GM20000 (cell line): ENCODE measurements at places on chromosomes 3 and 15.

DNA sequence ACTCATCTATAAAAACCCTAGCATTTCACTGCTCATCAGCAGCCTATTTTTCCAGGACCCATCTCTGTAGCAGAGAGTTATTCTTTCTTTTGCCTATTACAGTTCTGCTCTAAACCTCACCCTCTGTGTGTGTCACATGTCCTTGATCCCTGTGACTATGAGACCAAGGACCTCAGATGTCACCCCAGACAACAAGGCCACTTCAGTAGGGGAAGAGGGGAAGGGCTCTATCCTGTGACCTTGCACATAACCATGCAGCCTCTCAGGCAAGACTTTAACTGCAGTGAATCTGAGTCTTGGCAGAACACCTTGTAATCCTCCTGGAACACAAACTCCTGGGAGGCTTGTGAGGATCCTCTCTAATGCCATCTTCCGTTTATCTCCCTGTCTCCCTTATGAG, 4.4 kb upstream of the ZNF589 start:
- DNase-seq = no peak

DNA sequence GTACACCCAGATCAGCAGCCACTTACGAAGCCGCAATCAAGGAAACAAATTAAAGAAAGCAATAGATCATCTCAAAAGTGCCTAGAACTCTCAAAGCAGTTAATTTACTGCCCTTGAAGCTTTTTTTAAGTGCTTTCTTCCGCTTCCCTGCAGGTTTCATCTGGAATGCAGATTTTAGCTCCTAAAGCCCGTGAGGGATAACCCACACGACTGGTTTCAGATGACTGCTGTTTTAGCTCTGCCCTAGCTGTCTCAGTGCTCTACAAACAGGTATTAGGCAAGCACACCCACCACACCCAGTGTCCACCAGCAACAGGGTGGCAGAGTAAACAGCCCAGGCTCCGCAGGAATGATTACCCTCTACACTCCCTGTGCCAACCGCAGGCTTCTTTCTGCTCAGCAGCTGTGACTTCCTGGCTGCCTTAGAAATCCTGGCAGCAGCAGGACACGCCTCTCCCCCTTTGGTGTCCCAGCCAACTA, 126.0 kb downstream of the FMN1 start:
- no peak for DNase-seq

DNA sequence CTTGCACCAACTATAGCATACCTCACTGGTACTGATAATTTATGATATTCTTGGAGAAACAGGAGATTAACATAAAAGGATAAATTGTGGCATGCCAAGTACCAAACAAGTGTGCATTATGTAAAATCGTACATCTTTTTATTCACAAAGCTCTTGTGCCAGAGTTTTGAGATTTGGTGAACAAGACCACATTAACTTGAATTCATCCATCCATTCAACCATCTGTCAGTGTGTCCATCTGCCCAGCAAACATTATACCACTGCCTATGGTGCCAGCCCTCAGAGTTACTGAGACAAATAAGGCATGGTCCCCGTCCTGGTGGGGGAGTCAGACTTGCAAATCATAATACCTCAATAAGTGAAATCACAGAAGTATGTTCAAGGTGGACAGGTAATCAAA, 17.0 kb upstream of the NEO1 start:
- DNase-seq = no peak

DNA sequence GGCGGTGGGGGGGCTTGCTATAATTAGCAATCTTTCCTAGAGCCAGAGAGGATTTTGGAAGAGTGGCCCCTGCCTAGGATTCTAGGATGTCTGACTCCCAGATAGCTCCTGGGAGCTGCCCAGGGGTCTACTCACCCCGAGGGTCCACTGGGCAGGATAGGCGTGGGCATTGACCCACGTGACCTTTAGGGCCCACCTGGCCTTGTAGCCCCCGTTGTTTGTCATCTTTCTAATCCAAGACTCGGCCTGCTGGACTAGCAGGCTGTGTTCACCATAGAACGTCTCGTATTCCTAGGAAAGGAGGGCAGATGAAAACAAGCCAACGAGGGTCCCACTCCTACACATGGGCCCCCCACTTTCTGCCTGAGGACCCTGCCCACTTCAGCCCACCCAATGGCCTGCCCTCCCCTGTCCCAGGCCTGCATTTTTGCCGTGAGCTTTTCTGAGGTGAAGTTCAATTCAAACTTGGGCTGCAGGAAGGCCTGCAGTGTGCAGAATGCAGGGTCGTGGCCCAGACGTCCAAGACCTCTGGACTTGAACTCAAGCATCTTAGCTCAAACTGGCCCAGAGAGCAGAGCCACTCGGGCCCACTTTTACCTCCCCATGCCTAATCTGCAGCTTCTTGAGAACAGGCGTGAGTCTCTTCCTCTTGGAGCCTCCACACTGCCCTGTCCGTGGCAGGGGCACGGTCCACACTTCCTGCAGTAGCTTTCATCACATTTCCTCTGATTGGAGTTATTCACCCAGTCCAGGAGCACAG, 41.5 kb downstream of the MUC4 start:
- no peak for DNase-seq

GRCh38 chr15:71476823-71477222, 333.5 kb upstream of the NR2E3 start:
- DNase-seq = no peak

GRCh38 chr3:11423868-11424267, 151.7 kb downstream of the ATG7 start:
- DNase-seq = no peak
